ENCODE measurements at places on chromosomes 6 and 20.

- DNase-seq = no peak
Observed at GRCh38 chr6:79436241-79436640, 101.0 kb downstream of the LCA5 start.

- no peak for DNase-seq
Observed at GRCh38 chr6:44500074-44500473, 112.6 kb downstream of the CDC5L start.

- no peak for DNase-seq
Observed at GRCh38 chr20:9342651-9343050, 171.7 kb upstream of the LAMP5 start.

GRCh38 chr6:16095180-16095579, 33.7 kb upstream of the MYLIP start:
- no peak for DNase-seq
